H9 (cell line): ENCODE measurements at places on chromosomes 5 and 9. TPM values are rescaled to one million over a fixed set of nuclear protein-coding genes. Genes with fewer than 3 reads are reported as not detected.

- H3K27ac ChIP-seq = no peak overlapping the region
- H3K4me1 ChIP-seq = no peaks in the 10 kb centered on the region
- no peaks in the 10 kb centered on the region for H3K27me3 ChIP-seq
- no peak overlapping the region for H3K4me3 ChIP-seq
- H3K36me3 ChIP-seq = no peaks in the 10 kb centered on the region
- no peak for DNase-seq
These were observed 192.3 kb upstream of the TLX3 start for GRCh38 chr5:171116719-171117118.

PLAC8L1 gene
- total RNA-seq = 0.52 and 0.64 TPM in 2 replicates

SLIT3 gene
- total RNA-seq = 0.75 and 0.92 TPM in 2 replicates

DNA sequence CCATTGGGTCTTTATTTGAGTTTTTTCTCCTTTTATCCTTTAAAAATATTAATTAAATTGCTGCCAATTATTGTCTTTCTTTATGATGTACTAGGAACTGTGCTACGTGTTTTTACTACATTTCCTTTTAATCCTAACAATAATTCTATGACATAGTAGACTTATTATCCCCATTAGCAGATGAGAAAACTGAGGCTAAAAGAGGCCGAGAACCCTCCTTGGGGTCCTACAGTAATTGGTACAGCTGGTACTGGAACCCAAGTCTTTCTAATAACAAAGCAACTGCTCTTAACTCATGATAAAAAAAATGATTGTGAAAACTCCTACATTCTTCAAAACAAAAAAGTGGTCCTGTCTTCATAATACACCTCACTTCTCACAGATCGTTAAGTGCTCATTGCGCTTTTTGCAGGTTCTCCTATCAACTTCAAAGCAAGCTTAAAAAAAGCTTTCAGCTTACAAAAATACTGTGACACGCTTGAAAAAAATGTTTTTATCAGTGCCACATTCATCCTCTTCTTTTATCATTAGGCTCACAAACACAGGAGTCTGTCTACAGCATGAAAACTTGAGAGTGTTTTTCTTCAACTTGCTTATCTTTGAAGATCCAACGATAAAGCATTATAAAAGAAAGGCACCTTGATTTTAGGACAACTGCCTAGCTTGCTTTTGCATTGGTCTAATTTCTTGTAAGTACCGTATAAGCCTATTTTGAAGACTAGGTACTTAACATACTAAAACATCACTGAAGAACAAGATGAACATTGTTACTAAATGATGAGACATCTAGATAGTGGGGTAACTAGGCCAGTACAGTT lies 32.4 kb downstream of the FYB1 start:
- no peaks in the 10 kb centered on the region for H3K36me3 ChIP-seq
- no peak overlapping the region for H3K4me3 ChIP-seq
- no peaks in the 10 kb centered on the region for H3K27me3 ChIP-seq
- H3K4me1 ChIP-seq = no peaks in the 10 kb centered on the region
- no peak overlapping the region for H3K27ac ChIP-seq

GRCh38 chr9:82677086-82677485 lies 385.9 kb downstream of the RASEF start:
- no peaks in the 10 kb centered on the region for H3K27me3 ChIP-seq
- no peak for DNase-seq
- no peaks in the 10 kb centered on the region for H3K36me3 ChIP-seq
- H3K4me1 ChIP-seq = no peaks in the 10 kb centered on the region
- H3K27ac ChIP-seq = no peak overlapping the region
- no peak overlapping the region for H3K4me3 ChIP-seq

GRCh38 chr9:86668488-86668887 lies 278.8 kb downstream of the GAS1 start:
- H3K4me3 ChIP-seq = no peak overlapping the region
- no peak overlapping the region for H3K27ac ChIP-seq
- H3K36me3 ChIP-seq = peaks cover 6% of the 10 kb centered on the region
- no peaks in the 10 kb centered on the region for H3K4me1 ChIP-seq
- H3K27me3 ChIP-seq = no peaks in the 10 kb centered on the region

DNA sequence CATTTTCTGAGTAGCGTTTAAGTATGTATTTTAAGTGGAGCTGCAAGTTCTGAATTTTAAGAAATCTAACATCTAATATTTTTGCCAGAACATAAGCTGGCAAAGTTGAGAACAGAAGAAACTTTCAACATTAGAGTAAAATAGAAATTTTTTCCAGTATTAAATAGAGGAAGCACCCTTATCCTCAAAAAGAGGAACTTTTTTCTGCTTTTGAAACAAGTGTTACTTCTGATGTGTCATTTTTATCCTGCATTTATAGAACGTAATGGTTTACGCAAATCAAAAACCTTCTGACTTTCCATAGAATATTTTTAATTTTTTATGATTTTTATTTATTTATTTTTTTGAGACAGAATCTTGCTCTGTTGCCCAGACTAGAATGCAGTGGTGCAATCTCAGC lies 21.8 kb downstream of the ZBED3 start:
- H3K36me3 ChIP-seq = peaks cover 23% of the 10 kb centered on the region
- H3K4me1 ChIP-seq = no peaks in the 10 kb centered on the region
- DNase-seq = no peak
- H3K4me3 ChIP-seq = no peak overlapping the region
- H3K27ac ChIP-seq = no peak overlapping the region

SYNPO gene
- 1.7 and 1.9 TPM in 2 replicates for total RNA-seq

SV2C gene
- total RNA-seq = 0.02 and 0.09 TPM in 2 replicates

GRCh38 chr9:3124001-3124400 lies 280.1 kb upstream of the PUM3 start:
- peak; percentile 39 for DNase-seq
- H3K36me3 ChIP-seq = no peaks in the 10 kb centered on the region
- no peaks in the 10 kb centered on the region for H3K4me1 ChIP-seq

GRCh38 chr5:32233696-32234447 lies 59.8 kb upstream of the GOLPH3 start:
- H3K4me3 ChIP-seq = no peak overlapping the region
- DNase-seq = no peak
- H3K36me3 ChIP-seq = peaks cover 74% of the 10 kb centered on the region
- no peak overlapping the region for H3K27ac ChIP-seq
- no peaks in the 10 kb centered on the region for H3K27me3 ChIP-seq
- H3K4me1 ChIP-seq = no peaks in the 10 kb centered on the region

- 0 out of 3 replicates have a peak, but pooled peaks cover 2% of the 10 kb centered on the region for H3K36me3 ChIP-seq
- DNase-seq = no peak
- no peak overlapping the region for H3K27ac ChIP-seq
- no peak overlapping the region for H3K4me3 ChIP-seq
These were observed 41.6 kb downstream of the ADAMTS2 start for GRCh38 chr5:179303451-179304200.

DNA sequence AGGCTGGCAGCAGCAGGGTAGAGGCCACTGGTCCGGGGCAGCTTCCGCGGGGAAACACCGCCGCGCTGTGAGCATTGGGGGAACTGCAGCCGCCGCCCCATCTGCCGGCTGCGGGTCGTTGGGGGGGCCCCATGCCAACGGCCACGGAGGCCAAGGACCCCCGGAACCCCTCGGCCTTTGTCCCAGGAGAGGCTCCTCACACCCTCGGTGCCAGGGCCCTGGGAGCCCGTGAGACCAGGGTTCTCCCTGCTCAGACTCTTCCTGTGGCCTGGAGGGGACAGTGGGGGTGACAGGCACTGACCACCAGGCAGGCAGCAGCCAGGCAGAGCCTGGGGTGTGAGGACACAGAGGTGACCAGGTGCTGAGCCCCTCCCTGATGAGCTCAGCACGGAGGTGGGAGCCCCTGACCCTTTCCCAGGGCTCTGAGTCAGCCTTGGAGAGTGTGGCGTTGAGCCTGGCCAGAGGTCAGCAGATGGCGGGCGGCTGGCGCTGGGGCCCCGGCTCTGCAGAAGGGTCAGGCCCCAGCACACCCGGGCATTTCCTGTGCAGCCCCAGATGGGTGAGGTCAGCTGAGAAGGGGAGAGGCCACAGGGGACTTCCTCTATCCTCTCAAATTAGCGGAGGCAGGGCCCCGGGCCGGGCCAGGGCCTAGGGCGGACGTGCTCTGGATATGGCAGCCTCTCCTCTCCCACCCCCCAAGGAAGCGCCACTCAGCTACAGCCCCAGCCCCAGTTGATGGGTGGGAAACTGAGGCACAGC lies 17.9 kb upstream of the EGFL7 start:
- H3K4me3 ChIP-seq = no peak overlapping the region
- no peak overlapping the region for H3K27ac ChIP-seq
- DNase-seq = peak; percentile 77
- H3K36me3 ChIP-seq = no peaks in the 10 kb centered on the region

GRCh38 chr5:159510282-159510681 lies 180.0 kb upstream of the IL12B start:
- H3K27me3 ChIP-seq = no peaks in the 10 kb centered on the region
- H3K4me1 ChIP-seq = no peaks in the 10 kb centered on the region
- no peaks in the 10 kb centered on the region for H3K36me3 ChIP-seq
- H3K4me3 ChIP-seq = peak overlapping the region; percentile 33; the same call in 2 of the 3 replicates
- peak; percentile 93 for DNase-seq

PCDHAC1 gene
- 8.0 and 8.7 TPM in 2 replicates for total RNA-seq

TTC23L gene
- 0.96 and 1.3 TPM in 2 replicates for total RNA-seq

DNA sequence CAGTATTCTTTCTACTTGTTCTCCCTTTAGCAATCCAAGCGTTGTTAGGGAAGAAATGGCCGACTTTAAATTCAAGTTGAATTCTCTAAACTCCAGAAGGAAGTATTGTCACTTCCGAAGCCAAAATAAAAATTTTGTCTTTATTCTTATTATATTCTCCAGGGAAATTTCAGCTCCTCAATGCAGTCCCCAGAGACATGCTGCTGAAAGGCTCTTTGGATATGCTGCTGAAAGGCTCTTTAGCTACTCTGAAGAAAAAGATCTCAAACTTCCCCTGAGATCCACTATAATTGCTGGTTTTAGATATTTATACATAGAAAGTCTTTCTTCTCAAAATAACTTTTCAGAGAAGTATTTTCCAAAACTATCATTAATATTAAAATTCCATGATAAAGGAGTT lies 92.3 kb upstream of the PARP8 start:
- DNase-seq = no peak
- no peaks in the 10 kb centered on the region for H3K27me3 ChIP-seq
- H3K27ac ChIP-seq = no peak overlapping the region
- H3K4me1 ChIP-seq = no peaks in the 10 kb centered on the region
- H3K4me3 ChIP-seq = no peak overlapping the region

ZNF618 gene
- 13.6 and 16.3 TPM in 2 replicates for total RNA-seq

- peaks cover 24% of the 10 kb centered on the region; the same call in 1 of the 2 replicates for H3K4me1 ChIP-seq
- DNase-seq = no peak
- no peak overlapping the region for H3K27ac ChIP-seq
- H3K27me3 ChIP-seq = no peaks in the 10 kb centered on the region
- peaks cover 25% of the 10 kb centered on the region for H3K36me3 ChIP-seq
These were observed 50.5 kb downstream of the EHMT1 start for GRCh38 chr9:137669261-137669672.

- DNase-seq = no peak
- no peaks in the 10 kb centered on the region for H3K4me1 ChIP-seq
- no peak overlapping the region for H3K4me3 ChIP-seq
- H3K27me3 ChIP-seq = no peaks in the 10 kb centered on the region
- no peak overlapping the region for H3K27ac ChIP-seq
- H3K36me3 ChIP-seq = no peaks in the 10 kb centered on the region
These were observed 505.1 kb downstream of the TLR4 start for GRCh38 chr9:118209343-118209742.

DNA sequence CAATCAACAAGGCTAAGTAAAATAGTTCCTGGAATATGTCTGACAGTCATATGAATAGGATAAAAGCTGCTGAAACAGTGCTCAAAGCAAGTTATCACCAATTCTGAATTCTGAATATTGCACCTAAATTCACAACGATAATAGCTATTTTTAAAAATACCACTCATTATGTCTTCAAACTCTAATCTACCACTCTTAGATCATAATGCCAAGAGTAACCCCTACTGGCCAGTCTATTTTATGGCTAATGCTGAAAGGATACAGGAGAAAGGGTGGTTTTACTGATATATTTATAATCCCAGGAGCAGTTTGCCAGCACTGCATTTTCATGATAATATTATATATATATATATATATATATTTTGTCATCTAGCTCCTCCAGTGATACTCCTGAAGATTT lies 232.8 kb downstream of the PDE4D start:
- no peaks in the 10 kb centered on the region for H3K4me1 ChIP-seq
- H3K27me3 ChIP-seq = no peaks in the 10 kb centered on the region
- no peak for DNase-seq
- no peaks in the 10 kb centered on the region for H3K36me3 ChIP-seq
- no peak overlapping the region for H3K4me3 ChIP-seq

DNA sequence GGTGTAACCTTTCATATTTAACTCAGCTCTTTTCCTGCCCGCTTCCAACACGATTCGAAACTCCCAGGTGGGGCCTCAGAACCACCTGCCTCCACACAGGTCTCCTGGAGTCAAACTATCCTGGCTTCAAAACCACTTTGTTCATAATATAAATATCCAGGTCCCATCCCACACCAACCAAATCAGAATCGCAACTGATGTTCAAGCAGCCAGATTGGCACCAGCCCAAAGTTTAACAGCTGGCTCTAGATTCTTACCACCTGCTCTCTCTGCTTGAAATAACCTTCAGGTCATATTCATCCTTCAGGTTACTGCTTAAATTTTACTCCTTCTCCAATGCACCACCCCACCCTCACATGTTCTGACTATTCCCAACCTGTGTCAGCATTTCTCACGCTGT lies 231.4 kb upstream of the TRPM3 start:
- no peak overlapping the region for H3K27ac ChIP-seq
- no peaks in the 10 kb centered on the region for H3K27me3 ChIP-seq
- DNase-seq = no peak
- 0 out of 2 replicates have a peak, but pooled peaks cover 4% of the 10 kb centered on the region for H3K4me1 ChIP-seq

GRXCR2 gene
- total RNA-seq = not detected in 2 replicates

DNA sequence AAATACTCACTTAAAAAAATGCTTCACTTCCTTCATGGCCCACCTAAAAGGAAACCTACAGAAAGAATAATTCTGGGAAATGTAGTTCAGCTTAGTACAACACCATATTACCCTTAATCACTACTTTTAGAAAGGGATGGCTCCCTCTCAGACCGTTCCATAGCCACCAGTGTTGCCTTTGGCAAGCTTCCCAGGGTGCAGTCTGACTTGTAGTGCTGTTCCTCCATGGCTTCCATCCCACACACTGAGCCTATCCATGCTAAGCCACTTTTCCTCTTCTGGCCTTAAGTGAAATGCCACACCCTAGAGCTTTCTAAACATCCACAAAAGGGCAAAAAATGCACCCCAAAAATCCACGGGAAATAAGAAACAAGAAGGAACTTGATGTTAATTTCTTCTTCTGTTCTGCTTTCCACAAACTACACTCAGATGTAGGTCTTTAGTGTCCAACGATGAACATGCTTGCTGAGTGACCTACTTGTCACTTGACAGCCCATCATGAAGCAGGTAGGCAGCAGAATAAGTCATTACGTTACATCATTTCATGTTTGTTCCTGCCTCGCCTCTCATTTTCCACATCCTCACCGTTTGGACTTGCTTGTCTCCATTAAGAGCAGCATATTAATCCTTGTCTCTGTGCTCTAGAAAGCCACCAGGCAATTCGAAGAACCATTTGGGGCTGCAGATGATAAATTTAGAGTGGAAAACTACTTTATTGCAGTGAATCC lies 391.1 kb upstream of the GRAMD2B start:
- H3K36me3 ChIP-seq = peaks cover 28% of the 10 kb centered on the region
- H3K4me1 ChIP-seq = no peaks in the 10 kb centered on the region
- H3K27ac ChIP-seq = no peak overlapping the region
- no peak overlapping the region for H3K4me3 ChIP-seq
- no peaks in the 10 kb centered on the region for H3K27me3 ChIP-seq
- DNase-seq = no peak
